Smooth muscle cell of trachea (primary cell): ENCODE measurements at places on chromosomes 6 and 20. TPM values are rescaled to one million over a fixed set of nuclear protein-coding genes. Genes with fewer than 3 reads are reported as not detected.

Gene BANF2
- not detected in 2 replicates for total RNA-seq

Gene KIFC1
- total RNA-seq, result 1.8 and 36.2 TPM in 2 replicates

Gene ZNF311
- 1.8 and 1.9 TPM in 2 replicates for total RNA-seq

Gene BPIFA1
- not detected in 2 replicates for total RNA-seq

Gene HAO1
- total RNA-seq, result not detected in 2 replicates

Gene FAM217A
- not detected in 2 replicates for total RNA-seq

Gene ALDH5A1
- 0.15 and 0.50 TPM in 2 replicates for total RNA-seq

Gene ULBP3
- 12.6 and 28.4 TPM in 2 replicates for total RNA-seq

Gene PRKN
- 4.1 and 7.4 TPM in 2 replicates for total RNA-seq

Gene LY6G6D
- not detected in 2 replicates for total RNA-seq

Gene HSPA12B
- total RNA-seq, result 2.6 and 5.1 TPM in 2 replicates

Gene FNDC11
- total RNA-seq, result 1.8 and 2.3 TPM in 2 replicates

Gene SLC22A2
- total RNA-seq, result not detected in 2 replicates

Gene BRPF3
- 14.4 and 15.5 TPM in 2 replicates for total RNA-seq

Gene RIPOR3
- 10.6 and 27.3 TPM in 2 replicates for total RNA-seq

Gene ZNF318
- 9.1 and 9.3 TPM in 2 replicates for total RNA-seq

Gene EYA4
- total RNA-seq, result 26.2 and 29.9 TPM in 2 replicates

Gene TREML1
- not detected in 2 replicates for total RNA-seq

Gene PTCHD4
- total RNA-seq, result 0.15 and 3.5 TPM in 2 replicates

Gene SEL1L2
- not detected in 2 replicates for total RNA-seq

Gene CDC25B
- 103 and 105 TPM in 2 replicates for total RNA-seq

Gene PKIB
- 2.6 and 11.1 TPM in 2 replicates for total RNA-seq

Gene GGTLC1
- total RNA-seq, result not detected in 2 replicates

Gene RIMS4
- under 0.01 and 0.17 TPM in 2 replicates for total RNA-seq

Gene GLO1
- total RNA-seq, result 96.9 and 174 TPM in 2 replicates

Gene CALHM5
- 5.5 and 6.3 TPM in 2 replicates for total RNA-seq

Gene KCNK15
- total RNA-seq, result 0.29 and 1.3 TPM in 2 replicates

Gene EGFL8
- 0.66 and 1.9 TPM in 2 replicates for total RNA-seq

Gene SLC13A3
- 2.9 and 6.0 TPM in 2 replicates for total RNA-seq

Gene ADTRP
- total RNA-seq, result 1.0 and 2.3 TPM in 2 replicates

Gene USP49
- 2.2 and 5.5 TPM in 2 replicates for total RNA-seq

Gene HS3ST5
- not detected in 2 replicates for total RNA-seq

Gene SRSF6
- 50.6 and 59.8 TPM in 2 replicates for total RNA-seq

Gene MOG
- not detected in 2 replicates for total RNA-seq
